Prostate gland (tissue), 2 donors: ENCODE measurements at places on chromosomes 1 and 21.

GRCh38 chr1:161720956-161721737, at the start of gene FCRLB:
Gene FCRLB (plus strand): TSS chr1:161721544. CDS start chr1:161722673, 1,129 bp downstream.
- no peak for DNase-seq

DNA sequence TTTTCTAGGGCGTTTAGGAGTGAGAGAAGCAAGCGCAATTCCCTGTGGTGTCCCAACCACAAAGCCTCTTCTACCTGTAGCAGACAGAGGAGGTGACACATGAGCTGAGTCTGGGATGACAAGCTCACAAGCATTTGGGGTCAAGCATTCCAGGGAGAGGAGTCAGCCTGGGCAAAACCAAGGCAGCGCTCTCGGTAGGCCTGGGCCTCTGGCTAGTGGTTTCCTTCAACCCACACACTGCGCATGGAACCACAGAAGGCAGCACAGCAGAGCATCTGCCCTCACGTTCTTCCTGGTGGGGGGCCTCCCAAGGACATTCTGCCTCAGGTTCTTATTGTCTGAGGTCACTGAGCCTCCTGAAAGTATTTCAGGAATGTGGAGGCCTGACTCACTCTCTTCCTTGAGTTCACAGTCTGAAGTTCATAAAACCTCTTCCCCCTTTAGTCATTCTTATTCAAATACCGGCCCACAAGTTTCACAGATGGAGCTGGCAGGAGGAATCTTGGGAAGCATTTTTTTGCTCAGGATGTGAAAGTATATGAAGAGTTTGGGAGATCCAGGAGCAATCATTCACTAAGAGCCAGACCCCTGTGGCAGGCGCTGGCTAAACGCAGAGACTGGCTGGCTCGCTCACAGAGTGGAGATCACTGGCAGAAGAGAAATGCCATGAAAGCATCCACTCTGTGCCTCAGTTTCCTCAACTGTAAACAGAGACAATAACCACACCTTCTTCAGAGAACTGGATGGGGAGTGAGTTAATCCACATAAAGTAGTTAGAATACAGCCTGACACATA, 26.8 kb downstream of the CCN1 start:
- no peak for DNase-seq

GRCh38 chr1:67149179-67149770, 14.5 kb upstream of the C1orf141 start:
- peak; percentile 62 for DNase-seq

GRCh38 chr1:170192546-170192945, 46.8 kb downstream of the NTMT2 start:
- no peak for DNase-seq

- DNase-seq: no peak
Measured at GRCh38 chr1:209215826-209216225, 367.7 kb upstream of the CAMK1G start.

DNA sequence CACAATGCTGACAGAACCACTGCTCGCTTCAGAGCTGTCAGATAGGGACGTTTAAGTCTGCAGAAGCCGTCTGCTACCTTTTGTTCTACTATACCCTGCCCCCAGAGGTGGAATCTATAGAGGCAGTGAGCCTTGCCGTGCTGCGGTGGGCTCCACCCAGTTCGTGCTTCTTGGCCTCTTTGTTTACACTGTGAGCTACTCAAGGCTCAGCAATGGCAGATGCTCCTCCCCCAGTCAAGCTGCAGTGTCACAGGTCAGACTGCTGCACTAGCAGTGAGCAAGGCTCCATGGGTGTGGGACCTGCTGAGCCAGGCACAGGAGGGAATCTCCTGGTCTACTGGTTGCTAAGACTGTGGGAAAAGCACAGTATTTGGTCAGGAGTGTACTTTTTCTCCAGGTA, 47.1 kb downstream of the LEPR start:
- no peak for DNase-seq

DNA sequence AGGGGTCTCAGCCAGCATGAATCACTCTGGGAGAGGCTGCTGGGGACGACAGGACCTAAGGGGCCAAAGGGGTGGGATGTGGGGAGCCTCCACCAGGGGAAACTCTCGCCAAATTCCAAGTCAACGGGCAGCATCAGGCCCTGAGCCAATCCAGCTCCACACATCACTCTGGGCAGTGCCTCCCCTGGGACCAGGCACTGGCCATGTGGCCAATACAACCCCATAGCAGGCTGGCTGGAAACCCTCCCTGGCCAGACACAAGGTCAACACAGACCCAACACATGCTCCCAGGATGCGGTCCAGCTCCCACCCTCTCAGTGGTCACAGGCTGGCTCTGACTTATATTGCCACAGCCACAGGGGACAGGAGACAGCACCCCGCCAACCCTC, 60.0 kb downstream of the MEGF6 start:
- DNase-seq: no peak

- DNase-seq: no peak
Measured at GRCh38 chr1:157249739-157250138, 111.5 kb upstream of the ETV3 start.

DNA sequence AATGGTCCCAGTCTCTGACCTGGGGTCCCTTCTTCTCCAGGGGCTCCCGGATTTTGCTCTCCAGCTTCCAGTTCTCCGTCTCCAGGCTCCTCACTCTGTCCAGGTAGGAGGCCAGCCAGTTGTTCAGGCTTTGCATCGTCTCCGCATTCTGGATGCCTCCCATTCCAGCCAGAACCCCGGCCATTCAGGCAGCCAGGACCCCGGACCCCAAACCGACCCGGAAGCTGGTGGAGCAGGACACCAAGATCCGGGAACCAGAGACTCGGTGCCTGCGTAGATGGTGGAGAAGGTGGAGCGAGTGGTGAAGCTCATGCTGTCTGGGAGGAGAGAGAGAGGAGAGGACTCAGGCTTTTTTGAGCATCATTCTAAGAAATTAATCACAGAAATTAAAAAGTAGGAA, 572.4 kb upstream of the NCAM2 start:
- DNase-seq: no peak

- DNase-seq: no peak
Measured at GRCh38 chr1:214660900-214661299, 57.9 kb downstream of the CENPF start.

GRCh38 chr1:165831146-165831545, 3.7 kb downstream of the UCK2 start:
- DNase-seq: no peak

DNA sequence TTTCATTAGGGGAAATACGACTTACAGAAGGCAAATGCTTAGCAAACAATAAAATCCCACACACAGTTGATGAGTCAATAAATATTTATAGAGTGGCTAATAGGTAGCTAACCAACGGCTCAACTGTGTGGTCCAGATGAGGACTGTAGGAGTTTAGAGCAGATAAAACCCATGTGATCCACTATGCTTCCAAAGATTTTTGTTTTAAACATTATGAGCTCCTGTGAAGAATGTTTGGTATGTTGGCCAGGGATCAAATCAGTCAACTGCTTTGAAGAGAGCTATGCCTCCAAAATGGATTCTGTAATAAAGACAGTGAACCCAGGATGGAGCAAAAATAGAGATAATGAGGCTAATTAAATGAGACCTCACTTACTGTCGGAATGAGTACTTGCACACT, 72.3 kb upstream of the COL11A1 start:
- no peak for DNase-seq

- DNase-seq: peak; percentile 72
Measured at GRCh38 chr1:220300442-220301121, 28.3 kb upstream of the RAB3GAP2 start.

DNA sequence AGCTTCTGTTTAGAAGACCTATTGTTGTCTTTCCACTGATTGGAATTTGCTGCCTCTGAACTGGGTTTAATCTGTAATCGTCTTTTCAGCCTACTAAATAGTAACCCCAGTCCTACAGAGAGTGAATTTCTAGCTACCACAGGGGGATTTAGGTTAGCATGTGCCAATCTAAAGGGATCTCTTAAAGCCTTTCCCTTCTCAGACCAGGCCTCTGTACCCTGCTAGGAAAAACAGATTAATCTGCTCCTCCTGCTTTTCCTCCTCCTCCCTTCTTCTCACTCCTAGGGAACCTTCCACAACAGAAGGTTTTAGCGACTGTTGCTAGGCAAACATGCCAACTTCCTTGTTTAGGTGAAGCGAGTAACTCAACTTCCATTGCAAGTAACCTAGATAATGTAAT, 1.3 kb upstream of the RC3H1 start:
- peak; percentile 78 for DNase-seq

DNA sequence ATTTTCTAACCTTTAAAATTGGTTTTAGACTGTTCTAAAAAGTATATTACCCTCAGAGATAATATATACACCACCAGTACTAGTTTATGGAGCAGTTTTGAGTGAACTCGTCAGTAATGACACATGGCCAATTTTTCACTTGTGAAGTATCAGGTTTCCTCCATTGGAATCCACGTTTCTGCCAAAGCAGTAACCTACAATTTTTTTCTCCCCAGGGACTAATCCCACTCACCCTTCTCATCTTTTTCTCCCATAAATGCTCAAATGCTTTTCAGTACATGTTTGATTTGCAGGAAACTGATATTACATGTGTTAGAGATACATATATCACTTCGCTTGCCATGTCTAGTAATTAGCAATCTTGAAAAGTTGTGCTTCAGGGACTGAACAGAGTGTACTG, 94.1 kb downstream of the COL24A1 start:
- no peak for DNase-seq

GRCh38 chr1:209633335-209633997, 18.8 kb downstream of the LAMB3 start:
- DNase-seq: no peak

- peak; percentile 33 for DNase-seq
Measured at GRCh38 chr1:33007190-33008050, 29.3 kb downstream of the AK2 start.

DNA sequence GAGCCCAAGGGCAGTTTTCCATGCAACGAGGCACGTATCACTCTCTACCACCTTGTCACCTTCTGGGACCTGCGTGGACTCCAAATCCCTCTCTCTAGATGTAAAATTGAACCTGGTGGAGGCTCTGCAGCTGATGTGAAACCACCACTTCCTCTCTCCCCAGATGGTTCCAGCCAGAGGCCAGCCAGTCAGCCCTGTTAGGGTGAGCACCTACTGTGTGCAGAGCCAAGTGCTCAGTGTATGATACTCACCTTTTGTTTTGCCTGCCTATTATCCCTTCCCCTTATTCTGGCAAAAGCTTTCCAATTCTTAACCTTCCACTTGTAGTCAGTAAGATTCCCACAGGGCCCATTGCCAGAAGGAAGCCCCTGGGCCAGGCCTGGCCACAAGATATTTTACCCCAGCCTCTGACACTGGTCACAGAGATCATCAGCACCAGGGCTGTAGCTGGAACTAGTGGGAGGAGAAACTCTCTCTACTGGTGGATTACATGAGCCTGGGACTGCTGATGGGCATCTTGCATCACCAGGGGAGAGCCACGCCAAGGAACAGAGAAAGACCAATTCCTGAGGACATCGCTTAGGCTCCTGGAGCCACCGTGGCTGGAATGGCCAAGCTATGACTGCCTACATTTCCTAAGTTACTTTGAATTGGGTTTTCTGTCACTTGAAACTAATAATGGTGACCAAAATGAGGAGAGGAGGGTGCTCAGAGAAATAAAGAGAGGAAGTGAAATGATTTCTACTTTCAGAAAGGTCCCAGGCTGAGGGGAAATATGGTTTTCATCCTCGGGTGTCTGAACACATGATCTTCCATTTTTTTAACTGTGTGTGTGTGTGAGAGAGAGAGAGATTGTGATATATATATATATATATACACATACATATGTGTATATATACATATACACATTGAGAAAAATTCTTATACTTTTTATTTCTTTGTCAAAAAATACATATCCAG, 26.6 kb upstream of the RD3 start:
- DNase-seq: no peak
